ENCODE measurements at places on chromosomes 11 and 22.

GRCh38 chr11:30774496-30775232 is 188.5 kb upstream of the MPPED2 start:
- no peak for DNase-seq

DNA sequence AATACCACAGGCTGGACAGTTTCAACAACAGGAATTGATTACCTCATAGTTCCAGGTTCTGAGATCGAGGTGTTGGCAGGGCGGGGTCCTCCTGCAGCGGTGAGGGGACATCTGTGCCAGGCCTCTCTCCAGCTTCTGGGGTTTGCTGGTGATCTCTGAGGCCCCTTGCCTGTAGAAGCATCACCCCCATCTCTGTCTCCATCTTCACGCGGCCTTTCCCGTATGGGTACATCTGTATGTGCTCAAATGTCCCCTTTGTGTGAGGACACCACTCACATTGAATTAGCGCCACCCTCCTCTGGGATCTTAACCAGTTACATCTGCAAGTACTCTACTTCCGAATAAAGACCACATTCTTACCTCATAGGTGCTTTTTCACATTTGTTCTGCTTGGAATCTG is 1029.9 kb downstream of the BRD1 start:
- no peak for DNase-seq

GRCh38 chr11:59185386-59185945 is 13.5 kb downstream of the DTX4 start:
- no peak for DNase-seq

DNA sequence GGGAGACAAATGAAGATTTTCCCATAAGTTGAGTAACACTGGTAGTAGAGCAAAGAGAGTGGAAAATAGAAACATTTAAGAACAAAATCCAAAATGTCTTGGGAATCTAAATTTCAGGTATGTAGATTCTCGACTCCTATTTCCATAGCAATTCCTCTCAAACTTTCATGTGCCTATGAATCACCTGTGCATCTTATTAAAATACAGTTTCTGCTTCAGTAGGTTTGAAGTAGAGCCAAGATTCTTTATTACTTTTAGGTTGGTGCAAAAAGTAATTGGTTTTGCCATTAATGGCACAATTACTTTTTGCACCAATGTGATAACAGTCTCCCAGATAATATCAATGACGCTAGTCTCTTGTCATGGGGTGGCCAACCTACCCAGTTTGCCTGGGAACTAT is 115.3 kb upstream of the SLC5A12 start:
- no peak for DNase-seq

- DNase-seq, result no peak
These were observed 2.8 kb downstream of the PDGFB start for GRCh38 chr22:39241794-39242594.
